Effector CD4-positive, alpha-beta T cell (primary cell): ENCODE measurements at places on chromosomes 1 and 21.

DNA sequence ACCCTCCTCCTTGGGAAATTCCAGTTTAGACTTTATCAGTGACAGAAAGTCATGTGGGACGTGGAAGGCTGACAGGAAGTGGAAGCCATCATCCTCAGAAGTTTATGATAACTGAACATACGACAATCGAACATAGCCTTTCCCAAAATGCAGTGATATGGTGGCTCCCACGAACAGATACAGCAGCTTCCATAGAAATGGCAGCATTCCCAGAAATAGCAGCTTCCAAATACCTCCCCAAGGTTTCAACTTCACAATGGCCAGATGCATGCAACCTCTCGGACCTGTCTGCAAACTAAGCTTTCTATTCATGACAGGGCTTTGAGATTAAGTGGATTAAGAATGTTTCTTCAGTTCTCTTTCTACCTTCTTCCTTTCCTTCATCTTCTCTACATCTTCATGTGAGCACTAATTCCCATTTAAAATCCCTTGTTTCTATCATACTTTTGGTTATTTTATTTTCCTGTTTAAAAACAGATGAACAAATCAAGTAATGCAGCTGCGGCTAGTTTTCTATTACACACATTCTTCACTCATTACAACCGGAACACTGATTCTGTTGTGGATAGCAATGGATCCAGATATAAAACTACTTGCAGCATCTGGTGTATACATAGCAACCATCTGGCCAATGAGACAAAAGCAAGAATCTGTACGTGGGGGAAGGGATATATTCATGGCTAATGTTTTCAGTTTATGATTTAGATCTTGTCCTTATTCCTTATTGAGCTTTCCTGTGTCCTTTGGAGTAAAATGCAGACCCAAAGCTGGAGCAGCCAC is 304.8 kb downstream of the BRINP3 start:
- DNase-seq, result no peak

DNA sequence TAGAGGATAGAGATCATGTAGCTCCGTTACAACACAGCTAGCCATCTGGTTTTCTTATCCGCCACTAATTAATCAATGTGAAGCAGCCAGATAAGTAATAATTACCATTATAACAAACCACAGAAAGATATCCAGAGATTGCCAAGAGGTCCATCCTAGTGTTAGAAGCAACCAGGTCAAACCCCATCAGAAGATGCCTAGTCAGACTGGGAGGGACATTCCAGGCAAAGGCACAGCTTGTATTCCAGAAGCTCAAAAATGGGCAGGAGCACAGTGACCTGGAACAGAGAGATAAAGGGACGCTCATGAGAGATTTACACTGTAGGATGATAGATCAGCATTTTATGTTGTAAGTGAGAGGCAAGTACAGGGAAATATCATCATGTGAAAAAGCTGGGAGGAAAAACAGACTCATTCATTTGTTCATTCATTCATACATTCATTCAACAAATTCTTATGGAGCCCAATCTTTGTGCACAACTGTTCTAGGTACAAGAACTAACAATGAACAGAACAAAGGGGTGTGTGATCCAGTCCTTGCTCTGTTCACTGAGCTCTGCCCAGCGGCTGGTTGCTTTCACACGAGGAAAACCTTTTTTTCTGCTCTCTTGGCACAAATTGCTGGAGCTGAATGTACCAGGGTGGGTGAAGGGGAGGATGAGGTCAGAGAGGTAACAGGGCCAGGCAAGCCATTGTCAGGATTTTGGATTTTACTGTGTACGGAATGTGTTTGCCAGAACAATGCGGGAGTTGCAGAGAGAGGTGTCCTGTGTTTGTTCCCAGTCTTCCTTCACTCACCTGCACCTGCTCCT is 240.8 kb upstream of the FGGY start:
- no peak for DNase-seq

GRCh38 chr1:90198616-90199332 is 203.9 kb downstream of the ZNF326 start:
- no peak for DNase-seq

GRCh38 chr21:39348355-39349210 is at the start of gene HMGN1:
Gene HMGN1 (minus strand): TSS chr21:39349088. CDS start chr21:39348917, 171 bp downstream.
- peak; percentile 84 for DNase-seq

GRCh38 chr1:180083164-180083563 is 71.5 kb upstream of the QSOX1 start:
- DNase-seq, result no peak

DNA sequence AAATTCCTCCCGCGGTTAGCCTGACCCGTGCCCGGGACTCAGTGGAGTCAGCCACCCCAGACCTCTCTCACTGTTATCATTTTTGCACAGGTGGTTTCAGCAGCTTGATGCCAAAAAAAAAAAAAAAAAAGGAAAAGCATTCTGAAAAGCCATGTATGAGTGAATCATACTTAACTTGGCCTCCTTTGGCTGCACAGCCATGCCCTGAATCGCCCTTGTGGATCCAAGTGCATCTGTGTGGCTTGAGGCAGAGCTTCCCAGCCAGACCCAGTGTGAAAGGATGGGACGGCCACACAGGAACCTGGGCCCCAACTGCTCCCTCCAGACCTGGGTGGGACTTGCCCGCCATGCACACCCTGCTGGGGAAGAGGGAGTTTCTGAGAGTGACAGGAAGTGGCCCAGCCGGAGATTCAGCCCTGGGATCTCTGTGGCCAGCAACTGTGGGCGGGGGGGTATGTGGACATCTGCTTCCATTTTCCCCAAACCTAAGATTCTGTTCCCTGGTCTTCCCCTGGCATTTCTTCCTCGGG is 8.6 kb downstream of the YBEY start:
- DNase-seq, result no peak

GRCh38 chr1:82453511-82454185 is 652.9 kb downstream of the ADGRL2 start:
- DNase-seq, result no peak

DNA sequence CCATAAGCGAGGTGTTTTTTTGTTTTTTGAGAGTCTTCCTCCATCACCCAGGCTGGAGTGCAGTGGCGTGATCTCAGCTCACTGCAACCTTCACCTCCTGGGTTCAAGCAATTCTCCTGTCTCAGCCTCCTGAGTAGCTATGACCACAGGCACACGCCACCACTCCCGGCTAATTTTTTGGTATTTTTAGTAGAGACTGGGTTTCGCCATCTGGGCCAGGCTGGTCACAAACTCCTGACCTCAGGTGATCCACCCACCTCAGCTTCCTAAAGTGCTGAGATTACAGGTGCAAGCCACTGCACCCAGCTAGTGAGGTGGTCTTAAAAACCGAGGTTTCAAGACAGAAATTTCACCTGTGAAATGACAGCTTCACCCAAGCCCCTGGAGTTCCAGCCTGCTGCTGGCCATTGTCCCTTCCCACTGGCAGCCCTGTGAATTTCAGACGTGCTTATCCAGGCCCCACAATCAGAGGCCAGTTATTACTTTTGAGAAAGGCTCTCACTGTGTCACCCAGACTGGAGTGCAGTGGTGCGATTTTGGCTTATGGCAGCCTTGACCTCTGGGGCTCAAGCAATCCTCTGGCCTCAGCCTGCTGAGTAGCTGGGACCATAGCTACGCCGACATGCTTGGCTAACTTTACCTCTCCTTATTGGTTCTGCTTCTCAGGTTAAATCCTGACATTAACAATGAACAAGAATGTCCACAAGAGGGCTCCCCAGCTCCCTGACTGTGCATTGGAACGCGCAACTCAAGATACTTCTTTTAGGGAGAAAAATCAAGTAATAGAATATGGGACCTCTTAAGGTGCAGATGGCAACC is 19.4 kb downstream of the ENO1 start:
- DNase-seq, result peak; percentile 46

- DNase-seq, result no peak
Observed at GRCh38 chr1:81453367-81453703, 347.4 kb upstream of the ADGRL2 start.

GRCh38 chr1:21232044-21232443 is 55.3 kb upstream of the EIF4G3 start:
- peak; percentile 28 for DNase-seq

DNA sequence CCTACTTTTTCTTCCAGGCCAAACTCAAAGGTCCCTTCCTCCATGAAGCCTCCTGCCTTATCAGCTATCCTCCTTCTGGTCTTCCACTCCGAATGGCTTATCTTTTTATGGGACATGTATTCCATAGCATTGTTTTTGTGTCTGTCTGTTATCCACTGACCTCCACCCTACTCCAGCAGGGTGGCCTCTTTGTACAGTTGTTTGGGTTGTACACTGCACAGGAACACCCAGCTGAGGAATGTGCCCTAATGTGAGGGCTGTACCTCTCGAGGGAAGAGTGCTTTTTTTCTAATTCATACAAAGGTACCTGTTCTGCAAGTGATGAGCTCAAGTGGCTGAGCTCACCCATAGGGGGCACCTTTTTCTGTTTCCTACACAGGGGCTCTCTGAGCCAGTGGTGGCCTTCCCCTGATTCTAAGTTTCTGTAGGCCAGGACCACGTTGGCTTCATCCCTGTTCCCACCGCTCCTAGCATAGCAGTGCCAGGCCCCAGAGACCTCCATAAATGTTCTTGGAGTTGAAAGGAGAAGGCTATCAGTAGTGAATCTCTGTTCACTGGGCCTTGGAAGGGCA is 108.2 kb downstream of the FOXD2 start:
- no peak for DNase-seq

DNA sequence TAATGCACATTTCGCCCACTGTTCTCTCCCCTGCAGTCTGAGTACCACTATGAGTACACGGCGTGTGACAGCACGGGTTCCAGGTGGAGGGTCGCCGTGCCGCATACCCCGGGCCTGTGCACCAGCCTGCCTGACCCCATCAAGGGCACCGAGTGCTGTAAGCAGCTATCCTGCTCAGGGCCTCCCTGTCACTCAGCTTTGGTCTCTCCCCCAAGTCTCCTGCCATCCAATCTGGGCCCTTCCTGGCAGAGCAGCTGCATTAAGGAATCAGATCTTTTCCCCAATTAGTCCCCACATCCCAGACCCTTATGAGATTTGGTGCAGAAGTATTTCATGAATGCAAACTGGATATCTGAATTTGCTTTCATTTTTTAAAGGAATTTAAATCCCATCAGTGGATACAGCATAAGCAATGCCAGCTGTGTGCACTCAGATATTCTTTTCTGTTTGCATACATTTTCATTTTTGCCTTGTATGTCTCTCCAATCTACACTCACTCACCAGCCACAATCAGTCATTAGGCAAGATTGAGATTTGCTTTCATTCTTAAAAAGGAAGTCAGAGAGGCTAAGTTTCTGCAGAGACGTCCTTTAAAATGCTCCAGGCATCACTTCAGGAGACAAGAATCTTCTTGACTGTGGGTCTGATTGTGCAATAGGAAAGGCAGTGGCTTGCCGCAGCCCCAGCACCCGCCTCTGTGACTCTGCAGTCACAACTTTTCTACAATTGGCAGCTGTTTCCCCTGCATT is 48.1 kb downstream of the ELAPOR1 start:
- no peak for DNase-seq
